ENCODE measurements at places on chromosomes 3 and 15. TPM values are rescaled to one million over a fixed set of nuclear protein-coding genes. Genes with fewer than 3 reads are reported as not detected.

Gene VPS13C
- 14.5 TPM for polyA plus RNA-seq

Gene CYP19A1
- polyA plus RNA-seq, result 0.45 TPM

Gene C3orf70
- polyA plus RNA-seq, result 1.7 TPM

Gene ADAMTS7
- 40.3 TPM for polyA plus RNA-seq
